Activated T-helper 2 cell treated with anti-CD3 and anti-CD28 coated beads, Interferon-gamma antibody, Interleukin-2, Interleukin-4, amounts not matched to agents 10 μg/mL and 5 μg/mL and 100 μg/mL, durations not matched to agents 14 hours and 24 hours and 36 hours (primary cell): ENCODE measurements at places on chromosomes 16 and 17. TPM values are rescaled to one million over a fixed set of nuclear protein-coding genes. Genes with fewer than 3 reads are reported as not detected.

GRCh38 chr17:42118545-42118944 lies 2.6 kb downstream of the KAT2A start:
- no peak for DNase-seq
- peak overlapping the region; percentile 58 for H3K4me3 ChIP-seq
- no peaks in the 10 kb centered on the region for H3K27me3 ChIP-seq
- peaks cover 39% of the 10 kb centered on the region for H3K36me3 ChIP-seq
- peaks cover 22% of the 10 kb centered on the region for H3K4me1 ChIP-seq
- H3K27ac ChIP-seq = peak overlapping the region; percentile 65

GRCh38 chr16:53281280-53281679 lies 153.0 kb upstream of the RBL2 start:
- no peaks in the 10 kb centered on the region for H3K27me3 ChIP-seq
- no peak overlapping the region for H3K27ac ChIP-seq

DNA sequence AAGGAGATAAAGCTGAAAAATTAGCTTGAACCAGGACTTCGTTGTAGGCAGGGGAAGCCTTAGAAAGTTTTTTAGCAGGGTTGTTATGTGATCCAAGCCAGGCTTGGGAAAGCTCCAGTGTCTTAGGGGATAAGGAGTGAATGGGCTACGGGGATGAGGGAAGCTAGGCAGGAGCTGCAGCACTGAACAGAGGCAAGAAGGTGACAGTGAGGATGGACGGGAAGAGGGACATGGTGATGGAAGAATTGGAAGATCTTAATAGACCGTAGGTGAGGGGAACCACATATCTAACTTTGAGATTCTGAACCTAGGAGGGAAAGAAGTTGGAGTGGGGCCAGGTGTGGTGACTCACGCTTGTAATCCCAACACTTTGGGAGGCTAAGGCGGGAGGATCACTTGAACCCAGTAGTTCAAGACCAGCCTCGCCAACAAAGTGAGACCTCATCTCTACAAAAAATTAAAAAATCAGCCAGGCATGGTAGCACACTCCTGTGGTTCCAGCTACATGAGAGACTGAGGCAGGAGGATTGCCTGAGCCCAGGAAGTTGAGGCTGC lies 3.2 kb downstream of the RHBDL3 start:
- no peaks in the 10 kb centered on the region for H3K36me3 ChIP-seq
- H3K4me1 ChIP-seq = peaks cover 16% of the 10 kb centered on the region

DNA sequence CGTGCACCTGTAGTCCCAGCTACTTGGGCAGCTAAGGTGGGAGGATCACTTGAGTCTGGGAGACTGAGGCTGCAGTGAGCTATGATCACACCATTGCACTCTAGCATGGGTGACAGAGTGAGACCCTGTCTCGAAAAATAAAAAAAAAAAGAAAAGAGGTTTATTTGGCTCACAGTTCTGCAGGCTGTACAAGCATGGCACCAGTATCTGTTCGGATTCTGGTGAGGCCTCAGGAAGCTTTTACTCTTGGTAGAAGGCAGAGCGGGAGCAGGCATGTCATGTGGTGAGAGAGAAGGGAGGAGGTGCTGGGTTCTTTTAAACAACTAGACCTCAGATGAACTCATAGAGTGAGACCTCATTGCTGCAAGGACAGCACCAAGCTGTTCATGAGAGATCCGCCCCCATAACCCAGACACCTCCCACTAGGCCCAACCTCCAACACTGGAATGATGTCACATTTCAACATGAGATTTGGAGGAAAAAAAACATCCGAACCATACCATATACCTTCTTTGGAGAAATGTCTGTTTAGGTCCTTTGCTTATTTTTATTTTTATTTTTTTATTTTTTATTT lies 10.3 kb upstream of the RMI2 start:
- H3K4me3 ChIP-seq = no peak overlapping the region
- H3K27ac ChIP-seq = no peak overlapping the region
- H3K36me3 ChIP-seq = no peaks in the 10 kb centered on the region
- H3K4me1 ChIP-seq = peaks cover under 1% of the 10 kb centered on the region
- no peaks in the 10 kb centered on the region for H3K27me3 ChIP-seq

DNA sequence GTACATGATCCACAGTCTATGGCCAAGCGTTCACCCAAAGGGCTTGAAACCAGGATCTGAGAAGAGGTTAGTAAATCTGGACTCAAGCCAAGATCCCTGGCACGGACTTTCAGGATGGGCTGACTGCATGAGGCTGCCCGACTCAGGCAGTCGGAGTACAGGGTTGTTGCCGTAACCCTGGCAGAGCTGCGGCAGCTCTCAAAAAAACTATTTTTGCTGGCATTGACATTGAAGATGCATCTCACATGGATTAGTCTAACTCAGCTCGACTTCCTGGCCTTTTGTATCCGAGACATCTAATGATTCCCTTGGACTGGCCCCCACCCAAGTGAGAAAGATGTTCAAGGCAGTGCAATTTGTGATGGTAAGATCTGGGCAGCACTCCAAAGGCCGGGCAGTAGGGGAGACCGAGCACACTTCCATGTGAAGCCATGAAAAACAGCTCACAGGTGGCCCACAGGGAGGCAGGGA lies 6.2 kb downstream of the SLC47A1 start:
- H3K4me3 ChIP-seq = no peak overlapping the region
- DNase-seq = no peak
- peaks cover 32% of the 10 kb centered on the region for H3K27me3 ChIP-seq
- H3K4me1 ChIP-seq = no peaks in the 10 kb centered on the region
- no peaks in the 10 kb centered on the region for H3K36me3 ChIP-seq
- no peak overlapping the region for H3K27ac ChIP-seq

- DNase-seq = no peak
- peaks cover 20% of the 10 kb centered on the region for H3K4me1 ChIP-seq
- no peaks in the 10 kb centered on the region for H3K27me3 ChIP-seq
- H3K27ac ChIP-seq = peak overlapping the region; percentile 22
- H3K4me3 ChIP-seq = peak overlapping the region; percentile 86
These were observed 721 bp downstream of the TBCD start for GRCh38 chr17:82752371-82753200.

GRCh38 chr16:86755571-86756006 lies 177.2 kb downstream of the FOXL1 start:
- DNase-seq = no peak
- H3K27ac ChIP-seq = no peak overlapping the region
- H3K27me3 ChIP-seq = peaks cover 21% of the 10 kb centered on the region
- H3K4me1 ChIP-seq = peaks cover 4% of the 10 kb centered on the region
- no peaks in the 10 kb centered on the region for H3K36me3 ChIP-seq

DNA sequence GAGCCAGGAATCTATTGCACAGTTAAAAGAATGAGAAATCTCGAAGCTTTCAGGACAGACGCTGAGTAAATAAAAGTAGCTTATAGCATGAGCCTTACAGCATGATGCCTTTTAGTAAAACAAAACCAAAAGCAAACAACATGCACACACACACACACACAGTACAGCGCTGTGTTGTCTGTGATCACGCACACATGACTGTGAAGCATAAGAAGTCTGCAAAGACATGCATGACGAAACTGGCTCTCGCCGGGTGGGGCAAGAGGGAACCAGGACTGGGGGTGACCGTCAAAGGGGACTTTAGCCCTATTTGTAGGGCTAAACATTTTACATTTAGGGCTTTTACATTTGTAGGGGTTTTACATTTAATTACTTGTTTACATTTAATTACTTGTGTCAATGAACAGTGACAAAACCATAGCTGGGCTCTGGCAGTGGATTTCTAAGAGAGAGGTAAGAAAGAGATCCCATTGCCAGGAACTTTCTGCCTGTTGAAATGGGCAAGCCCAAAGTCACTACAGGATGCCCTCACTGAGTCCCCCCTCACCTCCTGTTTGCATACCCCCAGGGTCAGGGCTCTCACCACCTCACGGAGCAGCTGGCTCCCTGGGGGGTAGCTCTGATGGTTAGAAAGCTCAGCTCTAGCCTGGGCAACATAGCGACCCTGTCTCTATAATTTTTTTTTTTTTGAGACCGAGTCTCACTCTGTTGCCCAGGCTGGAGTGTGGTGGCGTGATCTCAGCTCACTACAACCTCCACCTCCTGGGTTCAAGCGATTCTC lies 2.0 kb upstream of the TNFRSF13B start:
- peaks cover 9% of the 10 kb centered on the region for H3K4me1 ChIP-seq
- H3K36me3 ChIP-seq = no peaks in the 10 kb centered on the region
- DNase-seq = no peak

- H3K4me3 ChIP-seq = no peak overlapping the region
- H3K27ac ChIP-seq = no peak overlapping the region
- peaks cover 16% of the 10 kb centered on the region for H3K27me3 ChIP-seq
- peaks cover 2% of the 10 kb centered on the region for H3K4me1 ChIP-seq
- DNase-seq = no peak
- H3K36me3 ChIP-seq = no peaks in the 10 kb centered on the region
These were observed 180.1 kb upstream of the SDK2 start for GRCh38 chr17:73824321-73824720.

- H3K36me3 ChIP-seq = no peaks in the 10 kb centered on the region
- DNase-seq = no peak
- no peaks in the 10 kb centered on the region for H3K4me1 ChIP-seq
- no peak overlapping the region for H3K4me3 ChIP-seq
- no peak overlapping the region for H3K27ac ChIP-seq
These were observed 8.4 kb downstream of the CES1 start for GRCh38 chr16:55824473-55825000.

DNA sequence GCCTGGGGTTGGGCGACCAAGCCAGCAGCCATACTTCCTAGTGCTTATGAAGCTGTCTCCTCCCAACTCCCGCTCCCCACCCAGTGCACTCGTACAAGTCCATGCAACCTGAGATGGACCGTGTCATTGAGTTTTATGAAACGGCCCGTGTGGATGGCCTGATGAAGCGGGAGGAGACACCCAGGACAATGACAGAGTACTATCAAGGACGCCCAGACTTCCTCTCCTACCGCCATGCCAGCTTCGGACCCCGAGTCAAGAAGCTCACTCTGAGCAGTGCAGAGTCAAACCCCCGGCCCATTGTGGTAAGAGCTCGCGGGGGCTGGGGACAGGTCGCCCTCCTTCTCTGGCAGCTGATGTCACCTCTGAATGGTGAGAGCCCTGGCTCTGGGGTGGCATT lies 11.0 kb upstream of the KATNB1 start:
- H3K27ac ChIP-seq = no peak overlapping the region
- H3K27me3 ChIP-seq = peaks cover 2% of the 10 kb centered on the region
- H3K4me3 ChIP-seq = no peak overlapping the region
- H3K36me3 ChIP-seq = no peaks in the 10 kb centered on the region
- H3K4me1 ChIP-seq = no peaks in the 10 kb centered on the region

- H3K27ac ChIP-seq = no peak overlapping the region
- no peaks in the 10 kb centered on the region for H3K36me3 ChIP-seq
- H3K4me3 ChIP-seq = no peak overlapping the region
- no peaks in the 10 kb centered on the region for H3K4me1 ChIP-seq
- DNase-seq = no peak
These were observed 659.4 kb upstream of the EEF2KMT start for GRCh38 chr16:5756969-5757368.

GRCh38 chr16:69107316-69107962 lies 2.0 kb downstream of the HAS3 start:
- DNase-seq = no peak
- peak overlapping the region; percentile 45 for H3K4me3 ChIP-seq
- H3K27ac ChIP-seq = no peak overlapping the region
- peaks cover 6% of the 10 kb centered on the region for H3K4me1 ChIP-seq
- H3K27me3 ChIP-seq = peaks cover 37% of the 10 kb centered on the region

DNA sequence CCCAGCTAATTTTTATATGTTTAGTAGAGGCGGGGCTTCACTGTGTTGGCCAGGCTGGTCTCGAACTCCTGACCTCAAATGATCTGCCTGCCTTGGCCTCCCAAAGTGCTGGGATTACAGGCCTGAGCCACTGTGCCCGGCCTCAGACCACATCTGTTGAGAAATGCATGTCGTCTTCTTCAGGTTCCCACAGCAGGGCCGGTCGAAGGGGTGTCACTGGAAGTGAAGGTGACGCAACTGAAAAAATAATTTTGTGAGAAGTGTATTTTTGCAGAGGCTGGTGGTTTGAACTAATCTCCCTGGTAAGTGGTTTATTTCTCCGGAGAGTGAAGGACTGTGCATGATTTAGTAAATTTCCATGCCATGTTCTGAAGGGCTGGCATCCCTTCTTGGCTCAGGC lies 33.4 kb upstream of the IL34 start:
- no peaks in the 10 kb centered on the region for H3K27me3 ChIP-seq
- H3K27ac ChIP-seq = no peak overlapping the region
- no peaks in the 10 kb centered on the region for H3K36me3 ChIP-seq
- no peaks in the 10 kb centered on the region for H3K4me1 ChIP-seq
- DNase-seq = no peak

GRCh38 chr16:21599122-21600030 lies at the start of gene METTL9:
TSS of gene METTL9 (plus strand) at chr16:21599577. CDS start at chr16:21599734, 157 bp downstream.
- peak within 1 kb of the TSS; percentile 87 for H3K4me3 ChIP-seq
- H3K27me3 ChIP-seq = no peaks in the 10 kb centered on the region
- H3K27ac ChIP-seq = peak within 1 kb of the TSS; percentile 92
- peak; percentile 93 for DNase-seq
- peaks cover 41% of the 10 kb centered on the region for H3K4me1 ChIP-seq

DNA sequence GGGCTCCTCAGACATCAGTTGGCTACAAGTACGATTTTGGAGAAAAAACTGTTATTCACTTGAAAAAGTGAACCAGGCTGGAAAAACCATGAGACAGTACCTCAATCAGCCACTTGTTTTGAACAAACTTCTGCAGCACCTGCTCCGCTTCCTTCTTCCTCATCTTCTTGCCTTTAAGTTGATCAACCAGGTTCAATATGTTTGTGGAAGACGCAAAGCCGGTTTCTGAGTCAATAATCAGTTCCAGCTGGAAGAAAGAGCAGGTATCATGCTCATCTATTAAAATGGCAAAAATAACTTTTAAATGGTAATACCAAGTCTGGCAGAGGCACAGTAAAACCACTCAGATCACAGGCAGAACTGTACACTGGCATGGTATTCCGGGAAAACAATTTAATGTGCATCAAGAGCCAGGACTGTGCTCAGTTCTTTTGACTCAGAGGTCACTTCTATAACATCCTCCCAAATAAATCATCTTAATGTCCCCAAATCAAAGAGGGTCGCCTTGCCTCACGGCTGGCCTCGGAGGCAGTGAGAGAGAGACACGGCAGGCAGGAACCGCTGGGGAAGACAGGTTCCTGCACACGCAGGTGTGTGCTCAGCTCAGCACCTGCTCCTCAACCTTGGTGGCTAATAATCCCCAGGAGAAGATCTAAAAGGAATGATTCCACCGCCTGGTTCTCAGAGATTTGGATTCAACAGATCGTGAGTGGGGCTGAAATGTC lies 29.7 kb downstream of the KDM8 start:
- H3K4me3 ChIP-seq = peak overlapping the region; percentile 80
- H3K4me1 ChIP-seq = peaks cover 71% of the 10 kb centered on the region

Gene CES3
- total RNA-seq = 9.4 and 10.6 TPM in 2 replicates

Gene OR3A3
- not detected in 2 replicates for total RNA-seq

Gene SLFN5
- total RNA-seq = 8.8 and 9.9 TPM in 2 replicates

Gene DYNLRB2
- not detected in 2 replicates for total RNA-seq

Gene TNP2
- total RNA-seq = not detected in 2 replicates

Gene ALOX15
- not detected in 2 replicates for total RNA-seq
